Activated CD4-positive, alpha-beta T cell treated with anti-CD3 and anti-CD28 coated beads, Interleukin-2, amount 50 U/mL, for 1 hour (primary cell): ENCODE measurements at places on chromosomes 6 and 20.

DNA sequence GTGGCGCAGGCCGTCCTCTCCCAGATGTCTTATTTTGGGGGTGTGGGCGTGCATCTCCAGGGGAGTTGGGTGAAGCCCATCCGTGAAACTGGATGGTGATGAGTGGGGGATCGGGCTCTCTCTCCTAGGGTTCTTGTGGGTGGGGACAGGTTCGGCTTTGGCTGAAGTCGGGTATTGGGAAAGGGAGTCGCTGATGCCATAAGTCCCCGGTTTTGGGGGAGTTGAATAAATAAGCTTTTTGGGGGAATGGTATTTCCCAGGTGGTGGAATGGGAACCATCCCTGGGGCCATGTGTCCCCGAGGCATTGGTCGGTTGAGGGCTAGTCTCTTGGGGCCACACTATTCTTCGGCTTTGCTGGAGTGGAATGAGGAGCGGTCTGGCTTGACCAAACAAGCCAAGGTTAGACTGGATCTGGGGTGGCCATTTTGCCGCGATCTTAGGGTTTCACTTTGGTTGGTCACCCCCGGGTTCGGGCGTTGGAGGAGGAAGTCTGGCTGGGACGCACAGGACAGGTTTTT lies 481 bp downstream of the ZNF133 start:
- DNase-seq, result no peak

- no peak for DNase-seq
Observed at GRCh38 chr20:24610341-24611115, 141.1 kb downstream of the SYNDIG1 start.

GRCh38 chr6:147549531-147549930 lies 41.0 kb downstream of the SAMD5 start:
- DNase-seq, result no peak

GRCh38 chr20:35697696-35698297 lies 1.4 kb downstream of the NFS1 start:
- DNase-seq, result no peak

DNA sequence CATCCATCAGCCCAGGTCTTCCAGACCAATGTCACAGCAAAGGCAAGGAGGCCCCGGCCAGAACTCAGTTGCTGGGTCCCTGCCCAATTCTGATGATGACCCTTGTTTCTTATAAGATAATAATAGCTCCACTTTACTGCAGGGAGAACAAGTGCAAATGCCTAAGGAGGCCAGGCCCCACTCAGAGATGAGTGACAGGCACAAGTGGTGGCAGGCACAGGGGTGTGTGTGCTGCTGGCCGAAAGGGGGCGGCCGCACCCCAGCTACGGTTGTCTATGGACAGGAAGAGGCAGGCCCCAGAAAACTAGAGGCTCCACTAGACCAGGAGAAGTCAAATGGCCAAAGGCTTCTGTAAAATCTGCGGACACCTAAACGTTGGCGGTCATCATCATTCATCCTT lies 28.6 kb downstream of the GNAS-AS1 start:
- DNase-seq, result no peak

- no peak for DNase-seq
Observed at GRCh38 chr6:70474751-70475150, 61.4 kb downstream of the FAM135A start.

- DNase-seq, result no peak
Observed at GRCh38 chr6:5401845-5402738, 140.8 kb downstream of the FARS2 start.

GRCh38 chr6:62390401-62390800 lies 104.4 kb upstream of the KHDRBS2 start:
- DNase-seq, result no peak

DNA sequence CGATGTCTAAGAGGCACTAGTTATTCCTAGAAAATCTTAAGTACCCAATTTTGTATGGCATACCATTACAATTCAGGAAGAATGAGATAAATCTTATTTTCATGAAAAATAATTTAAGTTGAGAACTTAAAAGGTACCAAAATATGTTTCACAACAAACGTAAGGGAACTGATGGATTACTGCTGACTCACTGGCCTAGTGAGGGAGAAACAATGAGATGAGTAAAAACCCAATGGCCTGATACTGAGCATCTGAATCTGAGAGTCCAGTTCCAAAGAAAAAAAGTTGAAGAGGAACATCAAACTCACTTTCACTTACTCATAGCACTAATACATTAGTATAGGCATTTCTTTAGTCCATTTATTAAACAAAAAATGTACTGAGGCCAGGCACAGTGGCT lies 56.0 kb downstream of the MDN1 start:
- DNase-seq, result no peak

GRCh38 chr20:64131406-64131805 lies 24.0 kb upstream of the NPBWR2 start:
- no peak for DNase-seq

GRCh38 chr6:137259349-137259748 lies 40.2 kb upstream of the IFNGR1 start:
- DNase-seq, result no peak

DNA sequence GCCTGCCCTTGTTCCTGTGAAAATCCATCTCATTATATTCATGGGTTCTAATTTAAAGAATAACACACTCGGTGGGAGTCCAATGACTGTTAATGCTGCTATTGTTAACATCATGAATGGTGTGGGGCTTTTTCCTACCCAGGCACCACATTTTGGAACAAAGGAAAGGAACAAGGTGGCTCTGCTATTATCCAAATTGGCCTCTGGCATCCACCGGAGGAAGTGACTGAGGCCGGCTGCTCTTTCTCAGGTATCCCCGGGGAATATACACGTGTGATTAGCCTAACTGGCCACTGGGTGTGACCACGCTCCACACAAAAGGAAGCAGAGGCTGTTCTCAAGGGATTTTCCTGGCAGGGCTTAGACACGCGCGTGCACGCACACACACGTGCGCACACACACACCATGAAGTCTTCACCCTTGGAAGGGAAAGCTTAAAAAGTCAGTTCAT lies 601.2 kb upstream of the ARID1B start:
- no peak for DNase-seq

DNA sequence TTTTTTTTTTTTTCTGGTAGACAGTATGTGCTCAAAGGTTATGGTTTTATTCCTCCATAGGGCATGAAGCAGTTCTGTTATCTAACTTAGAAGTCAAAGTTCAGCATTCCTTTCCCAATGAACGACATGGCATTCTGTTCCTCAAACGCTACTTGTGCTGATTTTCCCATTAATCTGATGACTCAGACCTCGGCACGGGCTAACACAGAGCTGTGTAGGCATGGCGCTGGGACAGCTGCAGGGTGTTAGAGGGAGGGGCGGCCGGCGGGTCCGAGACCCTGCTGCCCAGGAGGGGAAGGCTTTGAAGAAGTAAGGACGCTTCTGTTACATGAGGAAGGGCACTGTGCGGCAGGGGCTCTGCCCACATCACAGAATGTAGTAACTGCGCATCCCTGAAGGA lies 93.6 kb upstream of the AGPAT4 start:
- no peak for DNase-seq

GRCh38 chr6:131910956-131911355 lies 40.2 kb downstream of the CCN2 start:
- no peak for DNase-seq

- DNase-seq, result no peak
Observed at GRCh38 chr6:40640599-40641227, 53.5 kb upstream of the LRFN2 start.

DNA sequence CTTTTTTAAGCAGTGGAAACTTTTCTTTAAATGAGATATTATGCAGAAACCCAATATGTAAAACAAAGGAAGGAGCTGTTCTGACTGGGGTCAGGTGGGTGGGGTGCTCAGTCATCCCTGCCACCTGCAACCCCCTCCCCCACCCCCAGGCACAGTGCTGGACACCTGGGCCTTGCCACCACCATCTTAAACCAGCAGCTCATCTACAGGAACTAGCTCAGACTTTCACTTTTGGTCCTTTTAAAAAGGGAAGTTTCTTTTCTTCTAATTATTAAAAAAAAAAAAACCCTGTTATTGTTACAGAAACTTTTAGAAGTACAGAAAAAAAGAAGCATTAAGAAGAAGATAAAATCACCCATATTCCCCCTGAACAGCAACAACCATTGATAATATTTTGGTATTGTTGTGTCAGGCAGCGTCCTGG lies 37.1 kb downstream of the PPP1R16B start:
- peak; percentile 23 for DNase-seq

GRCh38 chr20:47691625-47692024 lies 93.7 kb downstream of the SULF2 start:
- DNase-seq, result no peak

DNA sequence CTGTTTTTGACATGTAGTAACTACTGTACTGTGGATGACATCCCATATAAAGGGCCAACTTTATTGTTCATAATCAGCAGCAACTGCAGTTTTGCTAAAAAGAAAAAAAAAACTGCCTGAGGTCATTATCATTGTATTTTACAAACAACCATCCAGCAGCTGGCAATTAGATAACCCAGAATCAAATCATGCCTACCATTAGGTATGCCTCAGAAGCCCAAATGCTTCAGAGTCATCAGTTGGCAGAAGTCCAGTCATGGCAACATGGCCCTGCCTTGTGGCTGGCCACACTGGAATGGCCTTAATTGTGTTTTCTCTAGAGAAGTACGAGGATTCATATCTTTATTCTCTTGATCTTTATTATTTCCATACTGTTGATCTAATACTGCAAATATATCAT lies 462.4 kb upstream of the NRSN1 start:
- DNase-seq, result no peak

DNA sequence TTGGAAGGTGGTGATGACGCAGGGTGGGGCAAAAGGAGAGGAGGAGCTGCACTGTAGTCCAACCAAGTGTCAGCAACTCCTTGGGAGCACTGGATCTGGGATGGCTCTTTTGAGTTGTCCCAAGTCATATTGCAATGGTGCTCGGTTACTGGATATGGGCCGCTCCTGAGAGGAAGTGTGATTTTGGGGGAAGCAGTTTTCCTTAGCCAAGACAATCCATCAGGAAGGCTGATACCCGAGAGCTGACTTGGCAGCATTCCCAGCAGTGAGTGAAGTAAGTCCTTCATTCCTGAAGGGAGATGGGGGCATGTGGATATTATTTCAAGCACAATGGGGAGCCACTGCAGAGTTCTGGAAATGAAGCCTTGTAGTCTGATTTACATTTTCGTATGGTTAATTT lies 354.1 kb downstream of the RFPL4B start:
- no peak for DNase-seq

GRCh38 chr6:139500977-139501376 lies 126.5 kb upstream of the CITED2 start:
- DNase-seq, result no peak

- DNase-seq, result no peak
Observed at GRCh38 chr6:18477301-18477941, 90.3 kb downstream of the RNF144B start.

- DNase-seq, result no peak
Observed at GRCh38 chr6:159540152-159540551, 152.9 kb downstream of the SOD2 start.

- DNase-seq, result no peak
Observed at GRCh38 chr6:10402648-10403311, 12.1 kb downstream of the TFAP2A start.

DNA sequence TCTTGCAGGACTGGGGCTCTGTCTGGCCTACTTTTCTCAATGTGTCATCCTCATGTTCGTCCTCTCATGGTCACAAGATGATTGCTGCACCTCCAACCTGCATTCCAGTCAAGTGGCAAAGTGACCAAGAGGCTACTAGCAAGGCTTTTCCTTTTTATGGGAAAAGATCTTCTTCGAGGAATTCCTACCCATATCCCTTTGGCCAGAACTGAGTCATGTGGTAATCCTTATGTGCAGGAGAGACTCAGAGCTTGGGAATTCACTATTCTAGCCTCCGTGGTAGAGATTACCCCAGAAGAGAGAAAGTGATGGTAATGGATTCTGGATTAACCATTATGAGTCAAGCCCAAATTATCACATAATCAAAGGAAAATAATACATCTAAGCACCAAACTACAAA lies 162.7 kb downstream of the KCNQ5 start:
- DNase-seq, result no peak

DNA sequence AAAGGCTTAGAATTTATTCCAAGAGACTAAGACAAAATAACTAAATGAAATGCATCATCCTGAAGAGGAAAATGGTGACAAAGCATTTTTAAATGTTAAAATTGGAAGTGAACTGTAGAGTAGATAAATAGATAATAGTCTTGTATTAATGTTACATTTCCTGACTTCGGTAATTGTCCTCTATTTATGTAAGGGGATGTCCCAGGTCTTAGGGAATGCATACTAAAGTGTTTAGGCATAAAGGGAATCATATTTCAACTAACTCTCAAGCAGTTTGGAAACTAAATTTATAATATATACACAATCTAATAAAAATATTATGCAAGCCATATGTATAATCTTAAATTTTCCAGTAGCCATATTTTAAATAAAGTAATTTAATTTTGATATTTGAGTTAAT lies 159.3 kb downstream of the WDR27 start:
- DNase-seq, result no peak

DNA sequence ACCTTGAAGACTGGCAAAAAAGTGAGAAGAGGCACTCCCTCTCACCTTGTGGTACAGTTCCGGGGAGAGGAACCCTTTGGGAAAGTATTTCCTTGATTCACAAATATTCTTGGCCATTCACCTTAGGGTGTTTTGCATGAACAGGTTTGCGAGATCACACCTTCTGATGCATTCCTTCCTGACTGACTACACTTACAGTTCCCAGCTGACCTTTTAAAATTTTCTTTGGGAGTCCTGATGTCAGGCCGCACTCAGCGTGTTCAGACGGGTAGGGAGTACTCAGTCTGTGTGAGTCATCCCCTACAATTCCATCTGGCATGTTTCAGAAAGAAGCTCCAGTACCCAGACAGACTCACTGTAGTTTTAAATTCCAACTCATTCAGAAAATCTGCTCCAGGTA lies 1.7 kb downstream of the ADGRF4 start:
- no peak for DNase-seq

DNA sequence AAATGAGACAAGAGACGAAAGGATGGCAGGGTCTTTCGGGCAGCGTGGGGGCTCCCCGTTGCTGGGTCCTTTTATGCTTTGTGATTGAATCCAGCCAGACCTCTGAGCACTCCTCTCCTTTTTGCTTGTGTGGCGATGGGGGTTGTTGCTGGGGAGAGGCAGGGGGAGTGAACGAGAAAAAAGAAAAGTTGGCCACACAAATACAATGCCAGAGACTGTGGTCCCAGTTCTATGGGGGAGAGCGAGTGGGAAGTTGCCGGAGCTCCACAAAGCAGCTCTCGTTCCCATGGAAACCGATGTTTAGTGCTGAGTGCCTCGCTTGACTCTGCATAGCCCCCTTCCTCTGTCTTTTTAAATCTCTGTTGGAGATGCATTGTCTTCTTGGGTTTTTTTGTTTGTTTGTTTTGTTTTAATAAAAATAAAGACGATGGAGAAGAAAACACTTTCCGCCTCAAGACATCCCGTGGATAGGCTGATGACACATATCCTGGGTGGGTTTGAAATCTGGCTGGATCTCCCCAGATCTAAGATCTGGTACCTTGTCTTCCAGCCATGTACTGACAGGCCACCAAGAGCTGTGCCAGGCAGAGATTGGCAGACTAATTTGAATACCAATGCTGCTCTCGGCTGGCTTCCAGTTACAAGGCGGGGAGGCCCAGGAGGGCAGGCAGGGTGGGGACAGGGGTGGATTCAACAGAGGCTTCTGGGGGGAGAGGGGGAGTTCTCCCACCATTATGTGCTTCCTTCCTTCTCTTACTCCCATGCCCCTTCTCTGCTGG lies 529.3 kb downstream of the QKI start:
- DNase-seq, result no peak
